ENCODE measurements at places on chromosomes 12 and 14. TPM values are rescaled to one million over a fixed set of nuclear protein-coding genes. Genes with fewer than 3 reads are reported as not detected.

GRCh38 chr12:57775563-57776246 is 3.3 kb downstream of the EEF1AKMT3 start:
- H3K27me3 ChIP-seq = no peaks in the 10 kb centered on the region
- no peak overlapping the region for H3K4me3 ChIP-seq
- peaks cover 13% of the 10 kb centered on the region for H3K4me1 ChIP-seq

The SLC8A3 gene
- not detected for total RNA-seq

- no peak overlapping the region for H3K27ac ChIP-seq
- H3K4me3 ChIP-seq = no peak overlapping the region
- no peaks in the 10 kb centered on the region for H3K4me1 ChIP-seq
- no peaks in the 10 kb centered on the region for H3K36me3 ChIP-seq
Observed at GRCh38 chr12:22828066-22828465, 203.1 kb downstream of the ETNK1 start.

The BCL2L14 gene
- total RNA-seq = not detected

DNA sequence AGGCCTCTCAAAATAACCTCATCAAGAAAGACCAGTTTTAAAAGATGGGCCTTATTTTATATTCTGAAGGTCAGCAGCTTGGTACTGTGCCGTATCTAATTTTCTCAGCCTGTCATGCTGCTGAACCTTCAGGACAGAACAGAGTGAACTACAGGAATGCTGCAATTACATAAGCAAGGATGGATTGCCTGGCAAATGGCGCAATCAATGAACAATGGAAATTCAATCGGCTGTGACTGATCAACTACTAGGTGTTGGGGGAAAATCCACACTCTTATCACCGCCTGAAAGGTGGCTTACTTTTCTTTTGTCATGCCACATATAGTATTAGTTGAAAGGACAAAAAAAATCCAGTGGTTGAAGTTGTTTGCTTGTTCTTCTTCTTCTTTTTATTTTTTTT is 8.5 kb downstream of the ACSS3 start:
- no peak for DNase-seq
- no peak overlapping the region for H3K27ac ChIP-seq
- no peaks in the 10 kb centered on the region for H3K27me3 ChIP-seq
- no peak overlapping the region for H3K4me3 ChIP-seq
- H3K36me3 ChIP-seq = no peaks in the 10 kb centered on the region

The KITLG gene
- 46.4 TPM for total RNA-seq

DNA sequence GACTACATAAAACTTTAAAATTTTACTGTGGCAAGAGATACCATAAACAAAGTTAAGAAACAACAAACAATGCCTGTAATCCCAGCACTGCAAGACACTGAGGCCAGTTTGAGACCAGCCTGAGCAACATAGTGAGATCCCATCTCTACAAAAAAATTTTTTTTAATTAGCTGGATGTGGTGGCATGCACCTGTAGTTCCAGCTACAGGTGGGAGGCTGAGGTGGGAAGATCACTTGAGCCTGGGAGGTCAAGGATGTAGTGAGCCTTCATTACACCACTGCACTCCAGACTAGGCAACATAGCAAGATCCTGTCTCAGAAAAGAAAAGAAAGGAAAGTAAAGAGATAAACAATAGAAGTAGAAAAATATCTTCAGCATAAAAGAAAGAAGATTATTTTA is 3.3 kb upstream of the TEX52 start:
- no peak overlapping the region for H3K4me3 ChIP-seq
- H3K36me3 ChIP-seq = peaks cover 15% of the 10 kb centered on the region
- no peak for DNase-seq

The SERPINA6 gene
- not detected for total RNA-seq

The DHRS7 gene
- 29.3 TPM for total RNA-seq

- no peaks in the 10 kb centered on the region for H3K36me3 ChIP-seq
- no peak overlapping the region for H3K4me3 ChIP-seq
- H3K4me1 ChIP-seq = no peaks in the 10 kb centered on the region
- DNase-seq = peak; percentile 20
- peaks cover 2% of the 10 kb centered on the region for H3K27me3 ChIP-seq
Observed at GRCh38 chr14:54818201-54819133, 84.2 kb downstream of the GCH1 start.

DNA sequence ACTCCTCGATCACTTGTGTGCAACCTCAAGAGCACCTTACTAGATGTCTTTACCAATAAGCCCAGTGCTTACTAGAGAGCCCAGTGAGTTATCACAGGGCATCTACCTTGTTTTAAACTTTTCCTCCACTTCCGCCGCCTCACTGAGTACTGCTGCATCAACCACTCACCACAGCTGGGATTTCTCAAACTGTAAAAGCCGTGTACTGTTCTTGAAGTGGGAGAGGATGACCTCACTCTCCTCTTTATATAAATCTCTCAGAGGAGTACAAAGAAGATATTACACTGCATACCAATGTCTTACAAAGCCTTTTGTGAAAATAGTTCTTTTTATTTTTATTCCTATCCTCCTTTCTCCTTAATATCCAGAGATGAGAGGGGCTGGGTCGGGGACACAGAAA is 94.1 kb downstream of the PLCZ1 start:
- H3K27ac ChIP-seq = no peak overlapping the region
- H3K4me1 ChIP-seq = no peaks in the 10 kb centered on the region
- H3K36me3 ChIP-seq = no peaks in the 10 kb centered on the region
- H3K4me3 ChIP-seq = no peak overlapping the region
- no peak for DNase-seq

The SPIC gene
- total RNA-seq = not detected

GRCh38 chr14:20661197-20661596 is 19.7 kb upstream of the OR6S1 start:
- DNase-seq = no peak
- H3K36me3 ChIP-seq = no peaks in the 10 kb centered on the region
- no peaks in the 10 kb centered on the region for H3K4me1 ChIP-seq

The LRP1-AS gene
- total RNA-seq = not detected

DNA sequence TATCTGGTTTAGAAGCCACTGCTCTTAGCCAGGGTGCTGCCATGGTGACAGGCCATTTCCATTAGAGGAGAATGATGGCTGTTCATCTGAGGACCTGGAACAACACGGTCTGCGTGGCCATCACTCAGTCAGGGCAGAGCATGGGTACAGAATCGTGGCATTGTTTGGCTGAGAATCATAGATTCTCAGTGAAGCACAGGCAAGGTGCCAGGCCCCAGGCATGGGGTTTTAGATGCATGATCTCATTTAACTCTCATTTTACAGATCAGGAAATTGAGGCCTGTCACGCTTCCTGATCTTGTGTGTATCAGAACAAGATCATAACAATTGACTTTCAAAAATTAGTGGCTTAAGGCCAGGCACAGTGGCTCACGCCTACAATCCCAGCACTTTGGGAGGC is 26.8 kb upstream of the IRF2BPL start:
- H3K4me3 ChIP-seq = no peak overlapping the region

- H3K27me3 ChIP-seq = no peaks in the 10 kb centered on the region
- no peak overlapping the region for H3K27ac ChIP-seq
- H3K36me3 ChIP-seq = no peaks in the 10 kb centered on the region
Observed at GRCh38 chr12:89414322-89414721, 62.0 kb upstream of the DUSP6 start.

The PZP gene
- total RNA-seq = 0.88 TPM

GRCh38 chr12:99154216-99154982 is 493.2 kb upstream of the GARIN6 start:
- no peak for DNase-seq
- no peak overlapping the region for H3K27ac ChIP-seq
- no peaks in the 10 kb centered on the region for H3K27me3 ChIP-seq
- no peak overlapping the region for H3K4me3 ChIP-seq
- H3K36me3 ChIP-seq = no peaks in the 10 kb centered on the region

The TDP1 gene
- 30.5 TPM for total RNA-seq

- peaks cover 5% of the 10 kb centered on the region for H3K4me1 ChIP-seq
Observed at GRCh38 chr14:63996625-63997220, 143.9 kb downstream of the SYNE2 start.

DNA sequence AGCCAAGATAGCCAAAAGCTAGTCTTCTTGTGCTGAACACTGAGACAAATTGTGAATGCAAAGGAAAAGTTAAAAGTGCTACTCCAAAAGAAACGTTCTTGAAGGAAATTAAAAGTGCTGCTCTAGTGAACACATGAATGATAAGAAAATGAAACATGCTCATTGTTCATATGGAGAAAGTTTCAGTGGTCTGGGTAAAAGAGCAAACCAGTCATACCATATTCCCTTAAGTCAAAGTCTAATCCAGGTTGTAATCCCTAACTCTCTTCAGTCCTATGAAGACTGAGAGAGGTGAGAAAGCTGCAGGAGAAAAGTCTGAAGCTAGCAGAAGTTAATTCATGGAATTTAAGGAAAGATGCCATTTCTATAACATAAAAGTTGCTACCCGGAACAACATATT is 121.5 kb downstream of the MNAT1 start:
- no peaks in the 10 kb centered on the region for H3K36me3 ChIP-seq
- no peaks in the 10 kb centered on the region for H3K4me1 ChIP-seq
- no peak overlapping the region for H3K27ac ChIP-seq
- no peak overlapping the region for H3K4me3 ChIP-seq

- DNase-seq = no peak
- H3K27me3 ChIP-seq = peaks cover 1% of the 10 kb centered on the region
- no peaks in the 10 kb centered on the region for H3K4me1 ChIP-seq
- no peaks in the 10 kb centered on the region for H3K36me3 ChIP-seq
- H3K4me3 ChIP-seq = no peak overlapping the region
- no peak overlapping the region for H3K27ac ChIP-seq
Observed at GRCh38 chr12:2288875-2289274, 236.1 kb downstream of the CACNA1C start.

The GPHN gene
- total RNA-seq = 18.7 TPM

DNA sequence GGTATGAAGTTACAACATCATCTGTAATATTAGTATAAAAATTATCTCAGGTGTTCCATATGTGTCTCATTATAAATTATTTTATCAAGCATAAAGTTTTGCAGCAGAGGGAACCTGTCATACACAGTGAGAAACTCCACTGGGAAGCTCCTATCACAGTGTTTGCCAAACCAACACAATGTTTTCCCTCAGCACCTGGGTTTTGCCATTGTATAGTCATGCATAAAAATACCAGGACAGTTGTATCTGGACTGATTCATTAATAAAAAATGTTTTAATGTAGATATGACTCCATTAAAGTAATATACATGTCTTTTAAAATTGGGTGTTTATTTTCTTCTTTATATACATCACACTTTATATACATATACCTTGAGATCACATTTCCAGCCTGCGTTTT is 56.6 kb downstream of the METTL25 start:
- H3K36me3 ChIP-seq = no peaks in the 10 kb centered on the region
- H3K4me1 ChIP-seq = peaks cover 5% of the 10 kb centered on the region
- H3K27ac ChIP-seq = no peak overlapping the region
- no peak overlapping the region for H3K4me3 ChIP-seq
- H3K27me3 ChIP-seq = no peaks in the 10 kb centered on the region
- peak; percentile 17 for DNase-seq

The IGF1 gene
- 0.85 TPM for total RNA-seq

The AMN1 gene
- 8.5 TPM for total RNA-seq

- peaks cover 4% of the 10 kb centered on the region for H3K27me3 ChIP-seq
- no peak overlapping the region for H3K4me3 ChIP-seq
- no peaks in the 10 kb centered on the region for H3K36me3 ChIP-seq
Observed at GRCh38 chr14:99240627-99241324, 31.2 kb downstream of the BCL11B start.

The TMTC2 gene
- total RNA-seq = 7.8 TPM

DNA sequence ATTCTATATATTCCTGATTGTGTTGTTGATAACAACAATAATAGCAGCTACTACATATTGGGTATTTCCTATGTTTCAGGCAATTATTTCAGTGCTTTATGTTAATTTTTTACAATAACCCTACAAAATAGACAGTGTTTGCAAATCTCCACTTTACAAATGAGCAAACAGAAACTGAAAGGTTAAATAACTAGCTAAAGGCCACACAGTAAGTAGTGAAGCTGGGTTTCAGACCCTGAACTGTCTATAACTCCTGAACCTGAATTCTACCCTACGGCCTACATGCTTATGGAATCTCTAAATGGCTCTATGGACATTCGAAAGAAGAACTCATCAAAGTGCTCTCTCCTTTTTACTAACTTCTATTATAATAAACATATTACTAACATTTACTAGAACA is 19.7 kb upstream of the NUDT4 start:
- no peak overlapping the region for H3K4me3 ChIP-seq
- no peaks in the 10 kb centered on the region for H3K36me3 ChIP-seq
- no peak for DNase-seq

GRCh38 chr14:53946404-53947093 is 10.1 kb downstream of the BMP4 start:
- peaks cover 23% of the 10 kb centered on the region for H3K36me3 ChIP-seq
- no peak for DNase-seq
- H3K27ac ChIP-seq = no peak overlapping the region
- H3K4me1 ChIP-seq = peaks cover 52% of the 10 kb centered on the region
- no peaks in the 10 kb centered on the region for H3K27me3 ChIP-seq
- no peak overlapping the region for H3K4me3 ChIP-seq

DNA sequence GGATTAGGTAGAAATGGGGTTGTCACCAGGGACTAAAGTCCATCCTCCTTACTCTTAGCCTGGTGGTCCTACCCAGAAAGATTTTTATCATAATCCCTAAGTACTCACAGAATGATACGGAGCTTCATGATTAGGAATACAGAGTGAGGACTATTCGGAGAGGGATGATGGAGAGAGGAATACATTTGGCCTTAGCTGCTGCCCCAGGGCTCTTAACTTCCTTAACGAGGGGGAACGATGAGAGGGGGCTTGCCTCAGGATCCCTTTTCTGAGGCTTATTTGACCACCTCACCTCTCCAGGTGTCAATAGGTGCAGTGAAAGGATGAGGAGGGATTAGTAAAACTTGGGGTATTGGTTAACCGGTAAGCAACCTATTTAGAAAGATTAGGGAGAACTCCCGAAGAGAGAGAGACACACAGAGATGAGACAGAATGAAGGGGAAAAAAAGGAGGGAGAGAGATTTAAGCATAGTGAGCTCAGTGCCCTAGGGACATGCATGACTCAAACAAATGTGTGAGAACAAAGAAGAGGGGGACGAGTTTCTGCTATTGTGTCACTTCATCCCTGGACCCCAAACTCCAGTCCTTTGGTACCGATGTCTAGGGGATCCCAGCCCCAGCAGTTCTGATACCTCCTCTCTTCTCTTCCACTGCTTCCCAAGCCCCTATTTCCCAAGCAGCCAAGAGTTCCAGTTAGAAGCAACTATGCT is 1.1 kb downstream of the NFE2 start:
- DNase-seq = no peak
- H3K27ac ChIP-seq = no peak overlapping the region

GRCh38 chr12:92509156-92509738 is 193.5 kb upstream of the PLEKHG7 start:
- no peaks in the 10 kb centered on the region for H3K36me3 ChIP-seq
- H3K4me3 ChIP-seq = no peak overlapping the region
- H3K27me3 ChIP-seq = peaks cover 11% of the 10 kb centered on the region
- H3K27ac ChIP-seq = no peak overlapping the region
- DNase-seq = no peak

GRCh38 chr12:57628280-57629191 is 4.5 kb downstream of the B4GALNT1 start:
- H3K4me1 ChIP-seq = no peaks in the 10 kb centered on the region
- no peaks in the 10 kb centered on the region for H3K36me3 ChIP-seq
- H3K4me3 ChIP-seq = no peak overlapping the region
- H3K27ac ChIP-seq = no peak overlapping the region
- H3K27me3 ChIP-seq = peaks cover 59% of the 10 kb centered on the region
